ENCODE measurements at places on chromosomes 7 and 10.

DNA sequence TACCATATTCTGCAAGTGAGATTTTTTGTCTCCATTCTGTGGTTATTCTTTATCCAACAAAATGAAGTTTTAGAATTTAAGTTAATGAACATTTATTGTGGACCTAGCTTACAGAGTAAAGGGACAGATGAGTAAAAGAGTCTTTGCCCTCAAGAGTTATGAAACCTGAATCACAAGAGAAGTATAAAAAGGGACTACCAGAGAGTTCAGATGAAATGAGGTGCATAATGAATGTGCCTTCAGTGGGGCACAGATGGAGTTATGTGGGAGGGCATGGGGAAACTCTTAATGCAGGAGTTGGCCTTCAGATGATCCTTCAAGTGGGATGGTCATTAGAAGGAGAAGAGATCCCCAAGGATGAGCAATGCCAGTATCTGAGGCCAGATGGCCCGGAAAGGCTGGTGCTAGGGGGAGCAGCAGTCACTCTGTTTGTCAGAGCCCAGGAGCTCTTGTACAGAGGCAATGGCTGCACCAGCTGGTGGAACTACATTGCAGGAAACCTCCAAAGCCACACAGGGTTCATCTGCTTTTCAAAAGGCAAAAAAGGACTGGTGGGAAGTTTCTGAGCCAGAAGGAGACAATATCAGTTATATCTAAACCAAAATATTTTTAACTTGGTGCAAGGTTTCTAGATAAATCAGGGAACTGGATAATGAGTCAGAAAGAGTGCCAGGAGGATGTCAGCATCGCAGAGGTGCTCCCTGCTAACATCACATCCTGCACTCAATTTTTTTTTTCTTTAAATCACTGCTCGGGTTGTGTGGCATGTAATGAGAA lies 162.0 kb downstream of the KLF6 start:
- no peak for DNase-seq

- no peak for DNase-seq
Observed at GRCh38 chr7:135706038-135706742, 21.8 kb downstream of the SLC13A4 start.

DNA sequence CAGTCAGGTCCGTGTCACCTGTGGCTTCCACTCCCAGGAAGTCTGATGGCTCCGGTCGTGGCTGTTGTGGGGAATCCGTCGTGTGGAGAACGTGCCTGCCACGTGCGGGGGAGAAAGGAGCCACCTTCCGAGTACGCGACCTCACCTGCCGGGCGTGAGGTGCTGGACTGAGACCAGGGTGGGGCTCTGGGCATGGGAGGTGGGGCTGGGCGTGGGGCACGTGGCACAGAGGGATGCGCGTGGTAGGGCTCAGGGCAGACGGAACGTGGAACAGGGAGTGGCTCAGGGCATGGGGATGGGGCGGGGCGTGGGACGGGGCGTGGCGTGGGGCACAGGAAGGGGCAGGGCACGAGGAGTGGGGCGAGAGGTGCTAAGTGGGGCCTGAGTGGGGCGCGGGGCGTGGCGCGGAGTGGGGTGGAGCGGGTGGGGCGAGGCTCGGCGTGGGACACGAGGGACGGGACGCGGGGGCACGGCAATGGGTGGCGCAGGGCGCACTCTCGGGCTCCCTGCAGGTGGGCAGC lies 64.8 kb downstream of the C10orf143 start:
- no peak for DNase-seq

DNA sequence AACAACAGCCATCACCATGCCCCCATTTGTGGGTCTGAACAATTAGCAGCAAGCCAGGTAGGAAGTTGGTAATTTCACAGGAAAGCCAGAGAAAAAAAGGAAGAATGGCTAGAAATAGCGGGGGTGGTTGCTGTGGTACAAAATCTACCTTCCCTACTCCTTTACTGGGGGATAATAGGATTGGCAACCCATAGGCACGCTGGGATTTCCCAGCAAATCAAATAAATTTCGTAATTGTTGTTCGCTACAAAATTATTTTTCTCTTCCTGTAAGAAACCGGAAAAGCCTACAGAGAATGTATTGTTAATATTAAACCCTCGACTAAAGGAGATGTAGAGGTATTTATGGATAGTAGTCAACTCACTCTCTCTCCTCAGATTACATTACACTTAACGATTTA lies 123.9 kb downstream of the DOCK4 start:
- no peak for DNase-seq
